Stimulated activated CD8-positive, alpha-beta memory T cell treated with anti-CD3 and anti-CD28 coated beads, Interleukin-4, amount 100 ng/mL, for 4 hours (primary cell): ENCODE measurements at places on chromosomes 16 and 17.

DNA sequence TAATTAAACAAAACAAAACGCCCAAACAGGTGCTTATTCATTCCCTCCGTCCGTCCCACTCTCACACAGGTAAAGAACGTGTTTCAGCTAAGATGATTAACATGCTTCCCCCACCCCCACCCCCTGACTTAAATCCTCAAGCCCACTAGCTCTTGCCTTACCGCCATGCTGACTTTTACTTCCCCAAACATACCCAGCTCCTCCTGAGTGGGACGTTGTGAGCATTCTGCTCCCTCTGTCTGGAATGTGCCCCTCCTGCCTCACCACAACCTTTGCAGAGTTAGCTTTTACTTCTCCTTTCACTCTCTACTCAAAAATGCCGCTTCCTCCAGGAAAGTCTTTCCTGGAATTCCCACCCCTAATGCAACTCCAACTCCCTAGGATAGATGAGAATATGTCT is 774.0 kb upstream of the RBFOX1 start:
- DNase-seq, result no peak

DNA sequence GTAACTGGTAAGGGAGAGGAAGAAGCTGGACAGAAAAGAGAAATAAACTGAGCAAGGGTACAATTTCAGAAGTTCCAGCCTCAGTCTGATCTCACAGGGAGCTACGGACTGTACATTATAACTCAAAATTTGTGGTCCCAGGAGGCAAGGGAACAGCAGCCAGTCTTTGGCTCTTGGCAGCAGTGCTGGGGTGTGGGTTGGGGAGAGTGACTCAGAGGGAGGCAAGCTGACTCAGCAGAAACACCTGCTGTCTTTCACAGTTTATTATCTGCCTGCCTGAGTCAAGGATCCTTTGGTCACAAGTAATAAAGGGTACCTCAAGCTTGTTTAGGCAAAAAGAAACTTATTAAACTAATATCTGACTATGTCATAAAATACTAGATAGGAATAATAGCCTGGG is 73.5 kb upstream of the KIF2B start:
- DNase-seq, result no peak

- DNase-seq, result no peak
These were observed 40.6 kb downstream of the ST3GAL2 start for GRCh38 chr16:70398177-70398743.

DNA sequence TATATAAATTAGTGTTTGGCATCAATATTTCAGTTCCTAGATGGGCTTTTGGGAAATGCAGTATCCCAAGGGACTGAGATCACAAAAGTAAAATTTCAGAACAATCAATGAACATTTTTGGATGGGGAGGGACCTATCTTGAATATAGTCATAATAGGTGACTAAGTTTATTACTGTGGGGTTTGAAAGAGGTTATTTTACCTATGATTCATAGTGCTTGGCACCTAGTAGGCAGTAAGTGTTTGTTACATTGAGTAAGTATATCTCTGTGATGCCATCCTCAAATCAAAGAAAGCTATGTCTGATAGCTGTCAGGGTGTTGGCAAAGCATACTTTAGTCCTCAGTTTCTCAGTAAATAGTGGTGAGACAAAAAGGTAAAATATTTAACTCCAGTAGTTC is 36.9 kb downstream of the ZNF207 start:
- DNase-seq, result no peak

- DNase-seq, result no peak
These were observed 25.9 kb downstream of the AP2B1 start for GRCh38 chr17:35612924-35613521.

DNA sequence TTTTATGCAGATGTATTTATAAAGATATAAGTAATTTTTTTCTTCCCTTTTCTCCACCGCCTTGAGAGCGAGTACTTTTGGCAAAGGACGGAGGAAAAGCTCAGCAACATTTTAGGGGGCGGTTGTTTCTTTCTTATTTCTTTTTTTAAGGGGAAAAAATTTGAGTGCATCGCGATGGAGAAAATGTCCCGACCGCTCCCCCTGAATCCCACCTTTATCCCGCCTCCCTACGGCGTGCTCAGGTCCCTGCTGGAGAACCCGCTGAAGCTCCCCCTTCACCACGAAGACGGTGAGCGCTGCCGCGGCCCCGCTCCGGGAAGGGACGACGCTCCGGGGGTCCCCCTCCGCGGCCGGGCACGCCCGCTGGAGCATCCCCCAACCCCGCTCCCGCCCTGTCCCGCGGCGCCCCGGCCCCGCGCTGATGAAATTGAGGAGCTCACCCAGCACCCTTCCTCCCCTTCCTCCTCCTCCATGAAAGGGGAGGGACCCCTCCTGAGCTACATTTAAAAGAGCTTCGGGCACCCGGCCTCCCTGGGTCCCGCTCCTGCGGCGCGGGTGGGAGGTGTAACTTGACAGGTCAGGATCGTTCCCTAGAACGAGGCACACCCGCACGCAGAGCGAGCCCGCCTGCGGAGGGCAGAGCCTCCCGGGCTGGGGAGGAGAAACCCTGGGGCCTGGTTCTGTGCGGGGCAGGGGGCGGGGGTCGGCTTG is 706 bp downstream of the HLF start:
- DNase-seq, result no peak

- no peak for DNase-seq
These were observed 1.9 kb upstream of the RPL26 start for GRCh38 chr17:8384801-8385378.
